Fibroblast of villous mesenchyme (primary cell): ENCODE measurements at places on chromosomes 11 and 22. TPM values are rescaled to one million over a fixed set of nuclear protein-coding genes. Genes with fewer than 3 reads are reported as not detected.
A peak's percentile ranks its signal among the peaks of the same experiment; 100 is the strongest.

GRCh38 chr11:120128392-120129119 lies 9.4 kb downstream of the TRIM29 start:
- DNase-seq, result peak; percentile 93

DNA sequence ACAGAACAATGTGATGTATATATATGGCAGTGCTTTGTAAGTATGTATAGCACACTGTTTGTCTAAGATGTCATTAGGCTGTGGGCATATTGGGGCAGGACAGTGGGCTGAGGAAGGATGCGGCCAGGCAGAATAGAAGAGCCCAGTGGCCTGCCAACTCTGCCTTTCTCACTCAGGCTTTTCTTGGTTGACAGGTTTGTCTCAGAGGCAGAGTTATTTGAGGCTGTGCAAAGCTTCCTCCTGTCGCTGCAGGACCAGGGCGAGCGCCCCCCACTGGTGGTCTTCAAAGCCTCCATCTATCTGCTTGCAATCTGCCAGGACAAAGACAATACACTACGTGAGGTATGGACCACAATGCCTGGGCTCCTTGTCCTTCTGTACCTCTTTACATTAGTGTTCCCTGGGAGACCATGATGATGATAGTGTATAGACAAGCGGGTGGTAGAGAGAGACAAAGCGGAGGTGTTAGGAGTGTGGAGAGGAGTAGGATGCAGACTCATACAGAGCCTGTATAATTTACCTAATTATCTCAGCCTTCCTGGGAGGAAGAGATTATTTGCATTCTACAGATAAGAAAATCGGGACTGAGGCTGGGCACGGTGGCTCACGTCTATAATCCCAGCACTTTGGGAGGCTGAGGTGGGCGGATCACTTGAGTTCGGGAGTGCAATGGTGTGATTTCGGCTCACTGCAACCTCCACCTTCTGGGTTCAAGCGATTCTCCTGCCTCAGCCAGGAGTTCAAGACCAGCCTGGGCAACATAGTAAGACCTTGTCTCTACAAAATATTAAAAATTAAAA lies 37.3 kb upstream of the CCDC134 start:
- DNase-seq, result peak; percentile 22

GRCh38 chr11:65128182-65129145 lies 5.9 kb downstream of the SYVN1 start:
- no peak for DNase-seq

DNA sequence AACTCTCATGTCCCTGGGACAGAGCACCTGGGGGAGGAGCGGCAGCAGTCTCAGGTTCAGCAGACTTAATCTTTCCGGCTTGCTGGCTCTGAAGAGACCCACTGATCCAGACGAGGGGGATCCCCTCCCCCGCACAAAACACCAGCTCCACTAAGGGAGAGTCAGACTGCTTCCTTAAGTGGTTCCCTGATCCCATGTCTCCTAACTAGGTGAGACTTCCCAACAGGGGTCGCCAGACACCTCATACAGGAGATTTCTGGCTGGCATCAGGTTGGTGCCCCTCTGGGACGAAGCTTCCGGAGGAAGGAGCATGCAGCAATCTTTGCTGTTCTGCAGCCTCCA lies 157.2 kb upstream of the TMEM45B start:
- DNase-seq, result no peak

GRCh38 chr22:30305519-30305905 lies 16.2 kb upstream of the CASTOR1 start:
- DNase-seq, result peak; percentile 56

- no peak for DNase-seq
Measured at GRCh38 chr11:111878385-111878848, 548 bp downstream of the FDXACB1 start.

- DNase-seq, result no peak
Measured at GRCh38 chr11:13303668-13304649, 26.4 kb downstream of the BMAL1 start.

DNA sequence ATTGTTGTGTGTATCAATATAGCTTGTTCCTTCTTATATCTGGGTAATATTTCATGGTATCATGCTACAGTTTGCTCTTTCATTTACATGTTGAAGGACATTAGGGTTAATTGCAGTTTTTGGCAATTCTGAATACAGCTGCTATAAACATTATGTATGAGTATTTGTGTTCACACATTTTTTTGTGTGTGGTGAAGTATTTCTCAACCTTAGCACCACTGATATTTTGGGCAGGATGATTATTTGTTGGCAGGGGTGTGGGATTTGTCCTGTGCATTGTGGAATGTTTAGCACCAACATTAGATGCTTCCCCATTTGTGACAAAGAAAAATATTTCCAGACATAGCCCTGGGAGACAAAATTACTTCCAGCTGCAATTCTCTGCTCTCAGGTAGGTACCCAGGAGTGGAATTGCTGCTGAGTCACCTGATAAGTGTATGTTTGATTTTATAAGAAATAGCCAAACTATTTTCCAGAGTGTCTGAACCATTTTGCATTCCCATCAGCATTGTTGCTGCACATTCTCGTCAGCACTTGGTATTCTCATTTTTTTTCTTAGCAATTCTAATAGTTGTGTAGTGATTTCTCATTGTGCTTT lies 128.2 kb downstream of the SNX19 start:
- DNase-seq, result no peak

- DNase-seq, result no peak
Measured at GRCh38 chr11:128856241-128856640, 10.9 kb downstream of the KCNJ1 start.

DNA sequence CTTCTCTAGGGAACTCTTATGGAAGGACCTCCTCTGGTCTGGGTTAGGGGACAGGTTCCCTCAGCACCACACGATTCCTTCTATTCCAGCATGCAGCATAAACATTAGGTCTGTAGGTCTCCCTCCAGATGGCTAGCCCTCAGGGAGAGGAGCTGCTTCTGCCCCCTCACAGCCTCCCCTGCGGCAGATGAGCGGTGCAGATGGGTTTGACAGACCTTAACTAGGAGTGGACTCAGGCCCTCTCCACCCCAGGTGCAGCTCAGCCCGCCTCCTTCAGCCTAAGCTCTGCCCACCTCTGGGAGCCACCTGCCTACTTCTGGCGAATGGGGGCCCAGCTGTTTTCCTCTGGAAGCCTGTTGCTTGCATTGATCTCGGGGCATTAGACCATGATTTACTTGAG lies 55.7 kb upstream of the EIF3D start:
- no peak for DNase-seq

GRCh38 chr11:29612423-29612822 lies 404.4 kb downstream of the KCNA4 start:
- DNase-seq, result no peak

- DNase-seq, result no peak
Measured at GRCh38 chr22:44677353-44677840, 24.6 kb upstream of the PRR5 start.

DNA sequence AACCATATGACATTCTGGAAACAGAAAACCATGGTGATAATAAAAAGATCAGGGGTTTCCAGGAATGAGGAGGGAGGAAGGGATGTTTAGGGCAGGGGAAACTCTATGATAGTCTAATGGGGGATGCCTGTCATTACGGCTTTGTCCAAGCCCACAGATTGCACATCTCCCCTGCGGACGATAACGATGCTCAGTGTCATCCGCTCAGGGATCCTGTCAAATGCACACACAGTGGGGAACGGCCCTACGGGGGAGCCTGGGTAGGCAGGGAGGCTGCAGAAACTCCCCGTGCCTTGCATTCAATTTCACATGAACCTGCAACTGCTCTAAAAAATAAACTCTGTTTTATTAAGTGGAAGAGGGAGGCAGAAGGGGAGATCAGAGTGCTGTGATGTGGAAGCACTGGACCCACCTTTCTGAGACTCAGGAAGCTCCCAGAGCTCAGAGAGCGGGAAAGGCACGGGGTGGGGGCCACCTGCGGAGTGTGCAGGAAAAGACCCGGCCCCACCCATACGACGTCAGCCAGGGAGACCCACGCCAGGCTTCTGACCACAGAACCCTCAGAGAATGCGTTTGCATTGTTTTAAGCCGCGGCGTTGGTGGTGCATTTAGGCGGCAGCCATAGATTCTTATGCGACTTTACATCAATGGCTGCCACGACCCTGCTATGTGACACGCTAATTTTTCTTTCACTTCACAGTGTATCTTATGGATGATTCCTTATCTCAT lies 543.5 kb downstream of the BRD1 start:
- DNase-seq, result no peak

GRCh38 chr11:83299681-83300080 lies 13.5 kb upstream of the CCDC90B start:
- no peak for DNase-seq

GRCh38 chr11:475941-476340 lies 25.9 kb downstream of the PTDSS2 start:
- DNase-seq, result no peak

GRCh38 chr11:127268521-127268920 lies 268.0 kb upstream of the KIRREL3 start:
- no peak for DNase-seq

DNA sequence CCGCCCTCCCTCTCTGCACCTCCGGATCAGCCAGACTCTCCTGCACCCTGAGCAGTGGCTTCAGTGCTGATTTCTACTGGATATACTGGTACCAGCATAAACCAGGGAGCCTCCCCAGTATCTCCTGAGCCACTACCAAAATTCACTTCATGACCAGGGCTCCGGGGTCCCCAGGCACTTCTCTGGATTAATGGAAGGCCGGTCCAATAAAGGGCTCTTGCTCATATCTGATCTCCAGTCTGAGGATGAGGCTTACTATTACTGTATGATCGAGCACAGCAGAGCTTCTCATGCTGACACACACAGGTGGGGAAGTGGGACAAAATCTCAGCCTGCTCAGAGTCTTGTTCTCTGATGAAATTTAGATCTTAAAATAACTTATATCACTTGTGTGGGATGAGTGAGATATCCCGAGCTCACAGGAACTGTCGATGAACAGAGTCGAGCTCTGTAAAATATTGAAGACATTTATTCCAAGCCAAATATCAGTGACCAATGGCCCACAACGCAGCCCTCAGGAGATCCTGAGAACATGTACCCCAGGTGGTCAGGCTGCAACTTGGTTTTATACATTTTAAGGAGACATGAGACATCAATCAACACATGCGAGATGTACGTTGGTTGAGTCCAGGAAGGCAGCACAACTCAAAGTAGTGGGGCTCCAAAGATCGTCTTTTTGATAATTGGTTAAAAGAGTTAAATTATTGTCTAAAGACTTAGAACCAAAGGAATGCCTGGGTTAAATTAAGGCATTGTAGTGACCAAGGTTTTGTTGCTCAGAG lies 93.0 kb upstream of the TOP3B start:
- DNase-seq, result no peak

Gene GDPD4
- 0.43 and 0.64 TPM in 2 replicates for total RNA-seq

Gene TECTA
- under 0.01 and 0.32 TPM in 2 replicates for total RNA-seq

Gene KDM4E
- total RNA-seq, result not detected in 2 replicates

Gene PKNOX2
- total RNA-seq, result 0.86 and 2.9 TPM in 2 replicates

Gene CST6
- total RNA-seq, result under 0.01 TPM in 1 of 2 replicates, not detected in the other
